ENCODE measurements at places on chromosomes 12 and 14.
A peak's percentile ranks its signal among the peaks of the same experiment; 100 is the strongest.

- no peak for DNase-seq
These were observed 43.6 kb upstream of the APPL2 start for GRCh38 chr12:105279460-105280056.

DNA sequence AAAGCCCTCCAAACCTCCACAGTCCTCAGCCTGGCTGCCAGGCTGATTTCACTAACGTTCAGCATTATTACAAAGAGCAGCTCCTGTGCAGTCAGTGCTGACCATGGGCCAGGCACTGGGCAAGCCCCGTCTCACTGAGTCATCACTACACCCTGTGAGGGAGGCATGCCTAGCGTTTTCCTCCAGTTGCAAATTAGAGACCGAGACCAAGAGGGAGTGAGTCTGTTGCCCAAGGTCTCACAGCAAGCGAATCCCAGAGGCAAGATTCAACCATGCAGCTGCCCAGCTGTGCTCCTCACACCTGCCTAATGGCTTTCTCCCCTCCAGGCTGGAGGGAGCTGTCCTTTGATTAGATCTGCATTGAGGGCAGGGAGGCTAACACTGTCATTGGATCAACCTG is 229.3 kb upstream of the LHX5 start:
- peak; percentile 23 for DNase-seq

DNA sequence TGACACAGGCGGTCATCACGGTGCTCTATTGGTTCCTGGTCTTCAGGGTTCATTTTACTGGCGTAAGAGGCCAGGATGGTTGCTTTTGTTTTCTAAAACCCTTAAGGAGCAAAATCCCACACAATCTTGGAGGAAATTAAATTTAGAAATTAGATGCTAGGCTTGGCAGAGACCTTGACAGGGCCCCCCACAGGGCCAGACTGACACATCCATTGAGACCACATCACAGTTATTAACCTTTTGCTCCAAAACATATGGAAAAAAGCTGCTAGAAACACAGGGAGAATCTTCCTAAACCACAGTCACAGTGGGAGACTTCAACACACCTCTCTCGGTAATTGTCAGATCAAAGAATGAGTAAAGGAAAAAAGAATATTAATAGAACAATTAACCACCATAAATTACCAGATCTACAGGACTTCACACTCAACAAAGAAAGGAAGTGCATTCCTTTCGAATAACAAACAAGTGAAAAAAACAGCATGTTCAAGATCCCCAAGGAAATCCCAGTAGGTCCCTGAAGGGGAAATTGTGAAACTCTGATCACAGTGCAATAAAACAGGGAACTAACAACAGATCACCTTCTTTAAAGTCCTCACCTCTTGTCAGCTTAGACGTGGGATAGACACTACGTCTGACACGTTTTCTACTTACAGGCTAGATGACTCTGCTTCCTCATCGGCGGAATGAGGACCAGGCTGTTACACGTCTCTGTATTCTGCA is 40.2 kb upstream of the TMEM179 start:
- DNase-seq: no peak

- DNase-seq: no peak
These were observed 94.3 kb downstream of the TNFAIP2 start for GRCh38 chr14:103217538-103217937.
